HTR-8/SVneo (cell line): ENCODE measurements at places on chromosomes 5 and 9.

DNA sequence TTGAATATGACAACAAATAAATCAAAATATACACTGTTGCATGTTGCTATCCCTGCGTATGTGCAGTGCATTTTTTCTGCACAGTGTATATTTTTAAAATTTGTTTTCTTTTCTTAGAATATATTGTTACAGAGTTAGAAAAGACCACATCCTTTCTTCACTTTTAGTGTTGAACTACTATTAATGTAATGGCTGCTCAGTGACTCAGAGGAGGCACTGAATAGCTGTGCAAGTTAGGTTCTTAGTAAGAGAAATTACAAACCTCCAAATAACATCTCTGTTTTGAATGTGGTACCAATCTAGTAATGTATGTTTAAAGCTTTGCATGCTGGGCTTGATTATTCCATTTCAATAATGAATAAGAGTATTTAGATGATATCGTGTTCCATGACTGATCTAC is 208.9 kb upstream of the PRR16 start:
- no peak for DNase-seq

GRCh38 chr5:16406630-16407029 is 59.0 kb downstream of the ZNF622 start:
- no peak for DNase-seq

DNA sequence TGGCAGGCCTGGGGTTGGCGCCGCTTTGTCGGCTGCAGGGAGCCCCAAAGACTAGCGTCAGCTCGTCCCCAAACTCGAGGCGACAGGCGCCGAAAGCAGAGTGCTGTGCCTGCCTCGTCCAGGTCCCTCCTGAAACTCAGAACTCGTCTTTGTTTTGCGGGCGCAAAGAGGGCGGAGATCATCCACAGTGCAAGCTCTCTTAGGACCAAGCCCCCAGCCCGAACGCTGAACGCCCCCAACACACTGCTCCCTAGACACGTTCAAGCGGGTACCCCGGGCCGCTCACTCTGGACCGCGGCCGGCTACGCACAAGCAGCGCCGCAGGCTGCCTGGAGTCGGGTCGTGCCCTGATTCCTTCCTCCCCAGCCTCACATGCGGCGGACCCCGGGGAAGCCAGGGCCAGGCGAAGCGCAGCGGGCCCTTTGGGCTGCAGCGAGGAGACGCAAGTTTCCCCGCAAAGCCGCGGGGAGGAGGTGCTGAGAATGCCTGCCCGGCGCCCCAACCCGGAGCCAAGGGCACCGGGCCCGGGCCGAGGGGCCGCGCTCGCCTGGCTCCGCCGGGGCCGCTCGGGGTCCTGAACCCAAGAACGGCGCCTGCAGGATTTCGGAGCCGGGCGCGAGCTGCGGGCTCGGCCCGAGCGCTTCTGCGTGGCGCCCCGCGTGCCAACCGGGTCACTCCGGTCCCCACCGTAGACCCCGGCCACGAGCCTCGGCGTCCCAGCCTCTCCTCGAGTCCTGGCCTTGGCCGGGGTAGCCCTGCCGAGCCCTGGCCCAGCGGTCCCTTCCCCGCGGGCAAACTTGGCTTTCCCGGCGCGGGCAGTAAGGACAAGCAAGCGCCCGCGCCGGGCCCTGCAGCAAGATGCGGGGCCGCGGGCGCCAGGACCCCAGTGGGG is 738 bp downstream of the FSTL4 start:
- DNase-seq = no peak

GRCh38 chr5:145157841-145158240 is 677.3 kb downstream of the PRELID2 start:
- DNase-seq = no peak

DNA sequence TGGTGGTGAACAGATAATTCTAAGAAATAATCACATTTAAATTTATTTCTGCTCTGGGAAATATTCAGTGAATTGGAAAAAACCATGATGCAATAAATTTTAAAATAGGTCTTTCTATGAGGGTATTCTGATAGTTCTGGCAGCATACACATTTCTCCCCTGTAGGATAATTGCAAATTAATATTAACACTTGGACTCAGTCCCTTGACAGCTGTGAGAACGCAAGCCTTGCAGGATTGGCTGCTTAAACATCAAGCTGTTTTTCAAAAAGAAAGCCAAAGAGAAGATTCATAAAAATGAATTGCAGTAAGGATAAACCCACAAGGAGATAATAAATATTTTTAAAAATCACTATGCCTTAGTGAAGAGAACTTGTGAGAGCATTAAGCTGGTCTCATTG is 180.0 kb downstream of the MTRR start:
- no peak for DNase-seq

- peak; percentile 68 for DNase-seq
Observed at GRCh38 chr5:172443441-172444109, 10.8 kb downstream of the SH3PXD2B start.

DNA sequence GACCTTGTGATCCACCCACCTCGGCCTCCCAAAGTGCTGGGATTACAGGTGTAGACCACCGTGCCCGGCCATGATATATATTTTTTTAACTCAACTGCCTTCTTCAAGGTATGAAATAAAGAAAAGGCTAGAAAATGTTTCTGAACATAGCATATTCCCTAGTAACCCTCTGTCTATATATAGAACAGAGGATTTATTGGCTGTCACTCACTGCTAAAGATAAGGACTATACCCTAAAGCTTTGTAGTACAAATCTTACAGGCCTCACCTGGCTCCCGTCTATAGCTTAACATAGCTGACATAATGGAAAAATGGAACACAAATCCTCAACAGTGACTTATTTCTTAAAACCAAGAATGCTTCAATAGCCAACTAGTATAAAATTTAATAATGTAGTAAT is 14.2 kb downstream of the SGTB start:
- no peak for DNase-seq

DNA sequence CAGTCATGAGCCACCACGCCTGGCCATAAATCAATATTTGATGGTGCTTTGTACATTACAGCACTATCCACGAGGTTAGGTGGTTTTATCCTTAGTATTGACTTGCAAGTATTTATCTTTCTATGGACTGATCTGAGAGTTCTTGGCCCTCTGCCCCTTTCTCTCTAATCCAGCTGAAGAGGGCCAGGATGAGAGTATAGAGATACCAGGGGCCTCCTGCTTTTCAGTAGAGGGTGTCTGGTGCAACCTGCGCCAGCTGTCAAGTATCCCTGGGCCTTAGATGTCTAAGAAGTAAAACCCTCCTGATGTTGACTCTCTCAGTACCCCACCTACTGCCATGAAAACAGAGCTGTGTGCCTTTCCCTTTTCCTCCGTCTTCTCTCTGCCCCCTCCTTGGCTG is 153.4 kb downstream of the SLIT3 start:
- no peak for DNase-seq

DNA sequence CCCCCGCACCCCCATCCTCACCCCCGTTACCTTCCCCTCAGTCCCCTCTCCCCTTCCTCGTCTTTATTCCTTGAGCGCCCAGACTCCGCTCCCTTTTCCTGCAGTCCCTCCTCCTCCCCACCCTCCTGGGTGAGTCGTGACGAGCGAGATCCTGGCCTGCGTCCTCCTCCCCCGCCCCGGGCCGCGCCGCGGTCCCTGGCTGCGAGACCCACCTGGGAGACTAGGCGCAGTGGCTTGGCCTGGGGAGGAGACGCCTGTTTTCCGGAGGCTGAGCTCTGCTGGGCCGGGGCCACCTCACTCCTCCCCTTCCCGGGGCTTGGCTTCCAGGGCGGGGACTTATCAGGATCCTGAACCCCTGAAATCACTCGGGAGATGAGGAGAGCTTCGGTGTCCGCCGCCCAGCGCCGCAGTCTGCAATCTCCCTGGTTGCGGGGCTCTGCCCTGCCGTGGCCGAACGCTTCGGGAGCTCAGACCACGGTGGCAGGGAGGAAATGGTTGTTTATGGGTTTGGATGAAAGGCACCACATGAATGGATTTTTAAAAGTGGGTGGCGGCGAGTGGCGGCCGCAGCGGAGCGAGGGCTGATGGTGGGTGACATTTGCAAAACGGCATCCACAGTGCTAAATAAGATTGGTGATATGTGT is 984 bp downstream of the STXBP1 start:
- peak; percentile 53 for DNase-seq

DNA sequence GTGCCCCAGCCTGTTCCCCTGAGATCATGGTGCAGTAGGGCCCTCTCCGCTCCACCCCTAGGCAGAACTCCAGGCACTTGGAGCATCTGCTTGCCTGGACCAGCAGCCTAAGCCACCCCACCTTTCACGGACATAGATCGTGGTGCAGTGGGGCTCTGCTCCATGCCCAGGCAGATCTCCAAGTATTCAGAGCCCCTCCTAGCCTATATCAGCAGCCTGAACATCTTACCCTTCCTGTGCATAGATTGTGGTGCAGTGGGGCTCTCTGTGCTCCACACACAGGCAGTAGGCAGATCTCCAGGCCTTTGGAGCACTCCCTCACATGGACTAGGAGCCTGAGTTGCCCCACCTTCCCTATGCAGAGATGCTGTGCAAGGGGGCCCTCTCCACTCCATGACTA is 103.0 kb downstream of the GLIS3 start:
- DNase-seq = no peak

- no peak for DNase-seq
Observed at GRCh38 chr5:72790186-72790585, 26.3 kb upstream of the TNPO1 start.

GRCh38 chr5:463952-464351 is 21.0 kb downstream of the EXOC3 start:
- no peak for DNase-seq

- no peak for DNase-seq
Observed at GRCh38 chr5:155878991-155879575, 447.9 kb upstream of the SGCD start.

DNA sequence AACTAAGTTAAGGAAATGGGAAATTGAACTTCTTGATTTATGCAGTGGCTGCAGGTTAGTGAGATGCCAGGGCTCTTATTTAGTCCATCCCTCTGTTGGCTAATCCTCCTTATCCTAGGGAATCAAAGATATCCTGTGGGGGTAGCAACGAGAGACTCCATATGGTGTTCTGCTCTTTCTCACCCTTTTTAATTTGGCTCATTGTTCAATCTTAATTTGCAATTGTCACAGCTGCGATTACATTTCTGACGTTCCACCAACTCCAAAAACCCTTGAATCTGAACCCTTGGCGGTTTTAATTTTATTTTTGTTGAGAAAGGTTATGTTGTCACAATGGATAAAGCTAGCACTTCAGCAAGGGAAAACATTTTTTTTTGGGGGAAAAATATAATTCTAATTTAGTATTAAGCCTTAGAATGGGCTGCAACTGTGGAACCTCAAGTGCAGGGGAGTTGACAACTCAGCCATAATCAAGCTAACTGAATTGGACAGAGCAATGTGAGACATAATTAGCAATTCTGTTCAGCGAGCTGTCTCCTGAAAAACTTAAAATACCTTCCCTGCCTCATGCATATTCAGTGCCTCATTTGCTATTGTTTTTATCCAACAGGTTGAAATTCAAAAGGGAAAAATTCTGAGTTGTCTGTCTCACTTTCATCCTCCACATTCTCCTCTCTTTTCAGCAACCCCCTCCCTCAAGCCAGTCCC is 91.3 kb downstream of the MAT2B start:
- DNase-seq = no peak

GRCh38 chr5:132826424-132827082 is 3.9 kb downstream of the SHROOM1 start:
- DNase-seq = no peak

DNA sequence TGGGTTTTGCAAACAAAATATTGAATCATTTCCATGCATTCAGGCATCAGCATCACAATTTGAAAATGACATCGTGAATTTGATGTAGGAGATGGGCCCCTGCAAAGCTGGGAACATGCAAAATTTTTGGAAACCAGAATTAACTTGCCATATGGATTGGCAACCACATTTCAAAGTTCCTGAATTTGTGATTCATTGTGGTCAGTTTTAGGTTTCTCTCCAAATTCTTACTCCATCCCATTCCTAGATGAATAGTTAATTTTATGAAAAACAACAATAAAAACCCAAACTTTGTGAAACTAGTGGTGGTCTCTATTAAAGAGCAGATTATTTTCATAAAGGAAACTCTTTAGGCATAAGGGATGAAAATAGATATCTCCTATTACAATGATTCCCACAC is 107.8 kb upstream of the SLIT3 start:
- DNase-seq = no peak

DNA sequence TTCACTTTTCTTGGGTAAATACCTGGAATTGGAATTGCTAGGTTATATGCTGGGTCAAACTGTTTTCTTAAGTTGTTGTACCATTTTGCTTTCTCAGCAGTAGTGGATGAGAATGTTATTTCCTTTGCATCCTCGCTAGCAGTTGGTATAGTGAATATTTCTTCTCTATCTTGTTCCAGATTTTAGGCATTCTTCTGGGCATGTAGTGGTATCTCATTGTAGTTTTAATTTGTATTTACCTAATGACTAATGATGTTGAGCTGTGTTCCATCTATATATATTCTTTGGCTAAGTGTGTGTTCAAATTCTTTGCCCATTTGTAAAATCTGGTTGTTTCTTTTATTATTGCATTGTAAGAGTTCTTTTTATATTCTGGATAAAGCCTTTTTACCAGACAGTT is 333.3 kb downstream of the MAT2B start:
- no peak for DNase-seq

DNA sequence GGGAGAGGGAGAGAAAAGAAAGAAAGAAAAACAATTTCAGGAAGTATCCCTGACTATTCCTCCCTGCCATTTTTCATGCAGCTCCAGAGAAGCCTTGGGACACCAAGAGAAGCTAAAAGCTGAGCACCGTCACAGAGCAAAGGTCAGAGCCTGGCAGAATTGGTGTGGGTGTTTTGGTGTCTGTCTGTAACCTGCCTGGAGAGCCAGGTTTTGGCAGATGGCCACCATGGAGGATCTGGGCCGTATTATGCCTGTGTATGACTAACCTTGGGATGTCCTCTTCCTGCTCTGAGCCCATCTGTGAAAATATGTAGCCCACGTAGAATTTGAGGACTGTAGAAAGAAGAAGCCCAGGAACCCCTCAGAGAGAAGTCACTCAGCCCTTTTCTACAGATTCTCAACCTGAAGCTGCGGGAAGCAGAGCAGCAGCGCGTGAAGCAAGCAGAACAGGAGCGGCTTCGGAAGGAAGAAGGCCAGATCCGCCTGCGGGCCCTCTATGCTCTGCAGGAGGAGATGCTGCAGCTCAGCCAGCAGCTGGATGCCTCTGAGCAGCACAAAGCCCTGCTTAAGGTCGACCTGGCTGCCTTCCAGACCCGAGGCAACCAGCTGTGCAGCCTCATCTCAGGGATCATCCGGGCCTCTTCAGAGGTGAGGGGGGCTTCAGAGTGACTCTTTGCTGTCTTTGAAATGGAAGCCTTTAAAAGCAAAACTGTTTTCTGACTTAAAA is 18.8 kb downstream of the GLE1 start:
- no peak for DNase-seq

- DNase-seq = no peak
Observed at GRCh38 chr5:56064984-56065383, 70.2 kb upstream of the IL6ST start.
